ENCODE measurements at places on chromosomes 7 and 10.

- DNase-seq = no peak
Observed at GRCh38 chr7:103867874-103868273, 121.6 kb downstream of the RELN start.

- no peak for DNase-seq
Observed at GRCh38 chr10:30985512-30985911, 46.2 kb downstream of the ZNF438 start.

DNA sequence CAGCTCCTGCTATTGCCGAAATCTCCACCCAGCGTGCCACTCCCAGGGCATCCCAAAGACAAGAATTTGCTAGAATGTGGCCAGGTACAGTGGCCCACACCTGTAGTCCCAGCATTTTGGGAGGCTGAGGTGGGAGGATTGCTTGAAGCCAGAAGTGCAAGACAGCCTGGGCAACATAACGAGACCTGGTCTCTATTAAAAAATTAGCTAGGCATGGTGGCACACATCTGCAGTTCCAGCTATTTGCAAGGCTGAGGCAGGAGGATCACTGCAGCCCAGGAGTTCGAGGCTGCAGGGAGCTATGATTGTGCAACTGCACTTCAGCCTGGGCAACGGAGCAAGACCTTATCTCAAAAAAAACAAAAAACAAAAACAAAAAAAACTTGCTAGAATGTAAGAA, 73.3 kb upstream of the LYZL2 start:
- DNase-seq = no peak

DNA sequence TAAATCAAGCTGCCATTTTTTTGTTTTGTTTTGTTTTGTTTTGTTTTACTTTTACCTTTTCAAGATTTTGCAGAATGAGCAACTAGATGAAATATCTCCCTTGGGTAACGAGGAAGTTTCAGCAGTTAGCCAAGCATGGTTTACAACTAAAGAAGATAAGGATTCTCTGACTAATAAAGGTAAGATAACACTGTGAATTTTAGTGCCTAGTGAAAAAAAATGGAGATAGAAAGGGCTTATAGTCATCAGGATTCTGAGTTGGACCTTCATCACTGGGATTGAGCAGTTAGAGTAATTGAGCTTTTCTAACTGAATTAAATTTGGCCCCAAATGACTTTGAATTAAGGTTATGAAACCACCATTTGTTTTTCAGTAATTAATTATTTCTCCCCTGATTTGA, 21.2 kb downstream of the DMTF1 start:
- no peak for DNase-seq

DNA sequence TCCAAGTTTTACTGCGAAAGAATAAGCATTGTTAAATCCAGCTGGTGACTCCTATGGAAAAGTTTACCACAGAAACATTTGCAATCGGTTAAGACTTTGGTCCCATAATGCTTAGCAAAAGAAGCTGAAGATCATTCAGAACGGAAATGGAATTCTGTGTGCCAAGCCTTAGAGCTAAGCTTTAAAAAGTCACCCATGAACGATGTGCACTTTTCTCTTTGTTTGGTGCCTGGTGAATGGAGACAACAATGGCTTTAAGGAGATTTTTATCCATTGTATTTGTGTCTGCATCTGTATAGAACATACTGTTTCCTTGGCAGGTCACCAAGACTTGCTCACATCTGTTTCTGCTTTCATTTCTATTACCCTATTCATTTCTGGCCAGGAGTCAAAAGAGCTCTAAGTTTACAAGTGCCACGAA, 26.3 kb upstream of the COL1A2 start:
- DNase-seq = no peak

GRCh38 chr10:66836771-66837170, 89.1 kb upstream of the LRRTM3 start:
- DNase-seq = no peak

DNA sequence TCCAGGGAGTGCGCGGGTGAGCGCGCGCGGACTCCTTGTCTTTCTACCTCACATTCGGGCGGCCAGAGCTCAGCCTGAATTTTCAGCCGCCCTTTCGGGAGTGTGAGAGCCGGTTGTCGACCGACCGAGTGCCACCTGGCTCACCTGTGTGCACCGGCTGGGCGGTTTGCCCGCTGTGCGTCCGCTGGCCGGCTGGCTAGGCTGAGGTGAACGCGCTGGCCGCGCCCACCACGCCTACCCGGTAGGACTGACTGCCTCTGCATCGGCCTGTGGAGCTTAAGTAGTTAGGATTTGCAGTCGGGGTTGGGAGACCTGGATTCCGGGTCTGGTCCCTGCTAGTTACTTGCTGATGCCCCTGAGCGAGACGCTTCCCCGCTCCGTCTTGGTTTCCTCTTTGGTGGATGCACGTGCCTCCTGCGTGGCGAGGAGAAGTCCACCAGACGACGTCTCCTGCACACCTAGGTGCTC, 553 bp downstream of the TSPAN15 start:
- no peak for DNase-seq

GRCh38 chr10:125194814-125195213, 34.5 kb upstream of the CTBP2 start:
- DNase-seq = no peak
